Stimulated activated CD4-positive, alpha-beta T cell treated with anti-CD3 and anti-CD28 coated beads, Interleukin-4, amount 100 ng/mL, for 48 hours (primary cell): ENCODE measurements at places on chromosomes 16 and 17.

- no peak for DNase-seq
Observed at GRCh38 chr17:42285346-42286050, 2.8 kb upstream of the STAT5A start.

DNA sequence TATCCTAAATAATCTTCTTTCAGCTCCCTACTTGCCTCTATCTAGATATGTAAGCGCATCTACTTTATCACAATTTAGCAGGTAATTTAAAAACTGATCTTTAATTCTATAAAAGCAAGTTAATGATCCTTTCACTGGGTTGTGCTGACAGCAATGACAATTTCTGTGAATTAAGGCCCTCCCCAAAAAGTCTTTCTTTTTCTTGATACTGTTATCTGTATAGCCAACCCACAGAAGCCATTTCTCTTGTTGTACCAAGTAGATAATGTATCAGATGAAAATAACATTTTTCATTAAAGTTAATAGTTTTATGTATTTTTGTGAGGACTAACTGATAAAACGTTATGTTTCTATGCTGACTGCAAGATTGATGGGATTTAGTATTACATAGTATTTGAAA lies 3.8 kb downstream of the ZPBP2 start:
- DNase-seq: no peak

GRCh38 chr17:50139950-50140885 lies 10.3 kb upstream of the SAMD14 start:
- peak; percentile 79 for DNase-seq

- DNase-seq: no peak
Observed at GRCh38 chr17:56142325-56142724, 10.9 kb upstream of the ANKFN1 start.

DNA sequence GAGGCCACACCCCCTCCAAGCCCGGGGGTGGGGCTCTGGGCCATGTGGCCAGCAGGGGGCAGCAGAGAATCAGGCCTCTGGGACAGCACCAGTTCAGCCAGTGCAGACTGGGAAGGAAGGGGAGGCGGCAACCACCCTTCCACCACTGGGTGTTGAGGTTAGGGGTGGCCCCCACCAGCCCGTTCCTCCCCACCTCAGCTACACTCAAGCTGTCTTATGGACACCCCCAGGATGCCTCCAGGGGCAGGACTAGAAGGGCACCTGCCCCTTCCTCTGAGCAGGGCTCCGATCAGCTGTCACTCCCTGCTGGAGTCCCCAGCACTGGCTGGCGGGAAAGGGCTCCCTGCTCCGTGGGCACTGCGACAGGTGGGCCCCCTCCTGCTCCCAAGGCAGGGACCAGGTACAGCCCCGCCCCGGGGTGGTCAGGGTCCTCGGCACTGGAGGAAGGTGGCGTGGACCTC lies 21.8 kb downstream of the KATNB1 start:
- peak; percentile 93 for DNase-seq

DNA sequence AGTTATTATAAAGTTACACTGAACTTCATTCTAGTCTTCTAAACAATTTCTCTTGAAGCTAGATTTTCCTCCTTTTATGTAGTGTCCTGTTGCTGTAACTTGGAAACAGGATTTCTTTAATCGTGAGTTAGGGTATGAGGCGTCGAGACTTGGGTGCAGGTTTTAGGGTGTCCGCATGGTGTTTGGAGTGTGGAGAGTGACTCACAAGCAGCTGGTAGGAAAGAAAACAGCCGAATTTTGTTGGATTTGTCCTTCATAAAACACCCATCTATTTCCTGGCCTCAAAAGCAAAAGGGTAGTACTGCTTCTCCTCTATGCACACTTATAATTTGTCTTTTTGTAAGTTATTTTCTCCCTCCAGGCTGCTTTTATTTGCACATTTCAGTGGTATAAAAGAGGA lies 1.6 kb downstream of the RPTOR start:
- DNase-seq: no peak

DNA sequence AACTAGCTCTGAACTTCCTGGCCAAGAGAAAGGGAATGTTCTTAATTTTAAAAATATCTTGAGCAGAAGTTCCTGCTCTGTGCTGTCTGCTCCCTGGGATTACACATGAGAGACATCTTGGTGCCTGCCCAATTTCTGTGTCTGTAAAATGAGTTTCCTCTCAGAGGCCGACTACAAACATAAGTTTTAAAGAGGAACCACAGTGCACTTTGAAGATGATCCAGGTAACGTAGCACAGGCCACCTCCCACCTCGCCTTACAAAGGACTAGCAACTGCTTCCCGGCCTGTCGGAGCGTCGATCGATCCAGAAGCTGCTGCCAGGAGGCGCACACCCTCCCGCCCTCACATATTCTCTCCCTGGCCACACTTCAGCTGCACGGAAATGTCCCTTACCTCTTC lies 55.0 kb upstream of the ATP2A3 start:
- DNase-seq: no peak

DNA sequence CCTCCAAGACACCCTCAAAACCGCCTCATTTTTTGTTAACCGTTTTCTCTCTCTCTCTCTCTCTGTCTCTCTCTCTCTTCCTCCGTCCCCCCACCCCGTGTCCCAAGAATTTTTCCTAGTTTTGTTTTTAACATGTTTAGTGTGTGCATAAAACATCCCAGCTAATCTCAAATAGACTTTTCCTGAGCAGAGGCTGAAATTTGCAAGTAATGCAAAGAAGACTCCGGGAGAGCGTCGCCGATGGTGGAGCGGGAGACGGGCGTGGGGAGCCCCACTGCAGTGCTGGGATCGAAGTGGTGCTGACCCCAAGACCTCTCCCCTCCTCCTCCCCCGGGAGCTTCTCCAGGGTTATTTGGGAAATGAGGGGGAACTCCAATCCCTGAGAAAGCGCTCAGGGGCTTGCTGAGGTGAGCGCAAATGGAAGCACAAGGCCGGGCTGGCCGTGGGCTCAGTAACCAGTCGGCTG lies 4.7 kb upstream of the DLX4 start:
- DNase-seq: no peak

- no peak for DNase-seq
Observed at GRCh38 chr17:65936013-65936412, 255.9 kb downstream of the CEP112 start.

DNA sequence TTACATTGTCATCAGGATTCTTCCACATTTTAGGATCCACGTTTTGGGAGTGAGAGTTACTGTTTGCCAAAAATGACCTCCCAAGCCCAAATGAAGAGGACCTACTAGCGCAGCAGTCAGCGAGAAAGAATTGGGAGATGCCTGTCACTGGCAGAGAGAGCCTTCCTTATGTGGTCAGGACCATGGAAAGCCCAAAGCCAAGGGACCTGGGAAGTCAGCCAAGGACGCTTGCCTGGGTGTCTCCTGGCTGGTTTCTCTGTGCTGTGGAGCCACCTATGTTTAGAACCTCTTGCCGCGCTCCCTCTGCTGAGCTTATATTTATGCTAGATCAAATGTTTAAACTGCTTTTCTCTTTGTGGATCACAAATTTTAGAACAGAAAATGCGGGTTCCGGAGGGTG lies 24.9 kb upstream of the RHBDL3 start:
- no peak for DNase-seq

GRCh38 chr17:63445571-63445953 lies 544 bp downstream of the CYB561 start:
- DNase-seq: peak; percentile 38

- DNase-seq: no peak
Observed at GRCh38 chr16:85207357-85207921, 95.2 kb upstream of the CIBAR2 start.

DNA sequence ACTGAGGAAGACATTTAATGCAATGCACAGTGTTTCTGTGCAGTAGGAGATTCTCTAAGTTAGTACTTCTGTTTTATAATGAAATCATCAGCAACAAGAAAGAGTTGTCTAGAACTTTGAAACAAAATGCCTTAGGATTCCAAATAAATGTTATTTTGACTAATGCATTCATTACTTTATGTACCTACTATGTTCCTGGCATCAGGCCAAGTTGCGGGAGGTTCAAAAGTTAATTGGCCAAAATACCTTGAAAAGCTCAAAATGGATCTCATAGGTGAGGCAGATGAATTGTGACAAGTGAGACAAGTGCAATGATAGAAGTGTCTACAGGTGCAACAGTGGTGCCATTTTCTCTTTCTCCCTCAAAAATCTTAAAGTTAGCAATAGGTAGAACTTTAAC lies 289.4 kb downstream of the TOX3 start:
- no peak for DNase-seq

- no peak for DNase-seq
Observed at GRCh38 chr17:1111599-1112443, 68.0 kb downstream of the ABR start.

DNA sequence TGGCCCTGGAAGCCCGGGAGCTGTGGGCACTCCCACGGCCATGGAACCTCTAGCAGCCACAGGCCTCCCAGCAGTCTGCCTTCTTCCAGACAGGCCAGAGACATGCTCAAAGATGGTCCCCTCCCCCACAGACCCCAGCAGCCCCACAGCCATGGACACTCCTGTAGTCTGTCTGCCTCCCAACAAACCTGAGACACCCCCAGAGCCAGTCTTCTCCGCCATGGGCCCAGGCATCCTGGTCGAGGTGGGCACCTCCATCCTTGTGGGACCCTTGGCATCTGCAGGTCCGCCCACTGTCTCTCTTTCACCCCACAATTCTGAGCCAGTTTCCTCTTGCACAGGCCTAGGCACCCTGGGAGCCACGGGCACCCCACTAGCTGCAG lies 3.1 kb downstream of the KIAA0753 start:
- DNase-seq: no peak

DNA sequence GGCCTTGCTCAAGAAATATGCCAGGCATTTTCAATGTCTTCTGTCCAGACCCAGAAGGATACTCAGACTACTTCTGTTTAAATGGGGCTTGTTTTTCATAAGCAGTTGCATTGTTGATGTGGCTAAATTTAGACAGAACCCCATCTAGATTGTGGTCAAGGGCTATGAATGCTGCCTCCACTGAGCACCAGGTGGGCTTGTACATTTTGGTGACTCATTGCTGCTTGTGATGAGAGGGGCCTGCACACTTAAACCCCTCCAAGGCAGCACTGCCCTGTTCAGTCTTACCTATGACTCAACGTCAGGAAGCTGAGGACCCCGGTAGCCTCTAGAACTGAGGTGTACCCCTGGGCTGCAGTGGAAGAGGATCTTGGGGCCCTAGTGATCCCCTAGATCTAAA lies 144.0 kb downstream of the PRKCA start:
- DNase-seq: no peak

DNA sequence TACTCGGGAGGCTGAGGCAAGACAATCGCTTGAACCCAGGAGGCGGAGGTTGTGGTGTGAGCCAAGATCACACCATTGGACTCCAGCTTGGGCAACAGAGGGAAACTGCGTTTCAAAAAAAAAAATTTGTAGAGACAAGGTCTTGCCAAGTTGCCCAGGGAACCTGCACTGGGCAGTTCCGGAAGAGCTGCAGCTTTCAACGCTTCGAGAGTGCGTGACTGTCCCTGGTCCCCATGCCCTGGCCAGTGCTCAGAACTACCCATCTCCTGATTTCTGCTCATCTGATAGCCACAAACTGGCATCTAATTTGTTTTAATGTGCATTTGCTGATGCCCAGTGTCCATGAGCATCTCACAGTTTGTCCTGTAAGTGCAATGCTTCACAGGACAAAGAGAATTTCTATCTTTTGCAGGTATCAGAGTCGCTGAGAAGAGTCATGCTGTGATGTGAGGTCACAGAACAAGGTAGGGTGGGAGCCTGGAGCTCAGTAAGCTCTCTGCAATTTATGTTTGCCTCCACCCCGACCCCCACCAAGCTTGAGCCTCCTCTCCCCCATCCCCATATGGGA lies 3.9 kb downstream of the ACTG1 start:
- no peak for DNase-seq

DNA sequence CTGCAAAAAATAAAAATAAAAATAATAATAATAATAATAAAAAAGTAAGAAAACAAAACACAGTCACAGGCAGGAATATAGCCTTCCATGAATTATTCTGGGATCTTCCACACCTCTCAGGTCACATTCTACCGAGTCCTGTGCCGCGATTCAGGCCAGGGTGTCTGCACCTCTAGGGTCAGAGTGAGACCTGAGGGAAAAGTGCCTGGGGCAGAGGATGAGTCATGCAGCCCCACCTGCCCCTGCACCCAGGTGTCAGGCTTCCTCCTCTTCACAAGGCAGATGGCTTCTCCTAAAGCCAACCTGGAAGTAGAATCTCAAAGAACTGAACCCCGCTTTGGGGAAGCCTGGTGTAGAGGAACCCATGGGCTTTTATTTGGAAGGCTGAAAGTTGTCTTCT lies 283.7 kb downstream of the CPPED1 start:
- DNase-seq: no peak

GRCh38 chr16:56121156-56121500 lies 70.2 kb upstream of the GNAO1 start:
- no peak for DNase-seq
